ENCODE measurements at places on chromosomes 12 and 14. TPM values are rescaled to one million over a fixed set of nuclear protein-coding genes. Genes with fewer than 3 reads are reported as not detected.

Gene ACOT4
- 5.5 TPM for total RNA-seq

Gene CDH24
- total RNA-seq = 2.7 TPM

Gene FRS2
- total RNA-seq = 46.9 TPM

Gene PMEL
- total RNA-seq = 8,696 TPM

Gene RND1
- total RNA-seq = not detected
